Stimulated activated CD4-positive, alpha-beta T cell treated with anti-CD3 and anti-CD28 coated beads, Interleukin-2, amount 100 ng/mL, for 24 hours (primary cell): ENCODE measurements at places on chromosomes 2 and 18.

DNA sequence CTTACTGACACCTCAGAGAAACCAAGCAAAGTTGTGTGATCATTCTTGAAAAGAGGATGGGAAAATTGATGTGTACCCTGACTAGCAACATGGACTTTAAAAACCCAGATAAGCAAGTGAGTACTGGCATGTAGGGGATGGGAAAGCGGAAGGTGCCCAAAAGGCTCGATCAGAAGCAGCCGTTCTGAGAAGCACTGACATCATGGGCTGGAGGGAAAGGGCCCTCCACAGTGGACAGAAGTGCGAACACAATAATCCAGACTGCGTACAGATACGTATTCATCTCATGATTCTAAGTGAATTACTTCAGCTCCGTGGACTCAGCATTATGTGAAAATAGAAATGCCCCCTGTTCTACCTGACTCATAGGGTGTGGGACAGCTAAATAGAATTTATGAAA is 42.2 kb downstream of the CDH2 start:
- no peak for DNase-seq

DNA sequence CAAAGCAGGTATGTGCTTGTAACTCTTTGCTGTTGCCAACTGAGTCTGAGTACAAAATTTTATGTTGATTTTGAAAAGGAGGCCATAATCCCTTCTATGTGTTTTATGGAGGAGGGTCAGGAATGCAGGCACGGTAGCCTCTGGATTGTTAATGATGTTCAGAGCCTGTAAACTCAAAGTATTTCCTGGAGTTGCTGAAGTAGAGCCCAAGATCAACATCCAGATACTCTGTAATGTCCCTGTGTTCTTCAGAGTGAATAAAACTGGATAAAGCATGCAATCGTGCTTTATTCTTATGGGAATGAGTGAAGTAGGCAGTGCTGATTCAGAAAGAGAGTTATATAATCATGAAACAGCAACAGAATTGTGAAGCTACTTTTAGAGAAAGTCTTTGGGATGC is 61.8 kb upstream of the CHRNA1 start:
- DNase-seq = no peak

- DNase-seq = peak; percentile 67
Measured at GRCh38 chr2:96470636-96471035, 34.5 kb downstream of the NEURL3 start.

GRCh38 chr2:45806563-45807358 is 155.3 kb downstream of the PRKCE start:
- DNase-seq = no peak

GRCh38 chr2:186497928-186498327 is 11.9 kb downstream of the ZC3H15 start:
- DNase-seq = no peak
